ENCODE measurements at places on chromosomes 7 and 10. TPM values are rescaled to one million over a fixed set of nuclear protein-coding genes. Genes with fewer than 3 reads are reported as not detected.

BHLHA15 gene
- total RNA-seq: 90.9 TPM

LBX1 gene
- not detected for total RNA-seq

MKLN1 gene
- total RNA-seq: 53.1 TPM

ZNF277 gene
- 23.0 TPM for total RNA-seq

TMUB1 gene
- total RNA-seq: 99.4 TPM

CALY gene
- not detected for total RNA-seq

AKR1C4 gene
- not detected for total RNA-seq

ZNF735 gene
- total RNA-seq: not detected

Data from prostate gland (tissue), 2 donors.